Bronchus fibroblast of lung (primary cell): ENCODE measurements at places on chromosomes 16 and 17. TPM values are rescaled to one million over a fixed set of nuclear protein-coding genes. Genes with fewer than 3 reads are reported as not detected.

The CDH3 gene
- under 0.01 and 0.17 TPM in 2 replicates for total RNA-seq

The TBC1D3D gene
- not detected in 2 replicates for total RNA-seq

The CALB2 gene
- under 0.01 TPM in 1 of 2 replicates, not detected in the other for total RNA-seq

The SLC16A5 gene
- total RNA-seq = 8.2 and 9.2 TPM in 2 replicates

The TNP2 gene
- total RNA-seq = not detected in 2 replicates

The EFCAB13 gene
- total RNA-seq = 1.5 and 3.4 TPM in 2 replicates

The CDH16 gene
- not detected in 2 replicates for total RNA-seq

The NOG gene
- 0.30 and 0.50 TPM in 2 replicates for total RNA-seq

The JMJD6 gene
- 18.8 and 23.3 TPM in 2 replicates for total RNA-seq

The C1QTNF8 gene
- total RNA-seq = not detected in 2 replicates

The OR4D1 gene
- not detected in 2 replicates for total RNA-seq

The PDF gene
- total RNA-seq = 23.9 and 25.6 TPM in 2 replicates

The STX1B gene
- total RNA-seq = 0.50 and 1.2 TPM in 2 replicates

The TLCD1 gene
- total RNA-seq = 16.8 and 20.0 TPM in 2 replicates

The TBC1D26 gene
- 0.15 TPM in 1 of 2 replicates, not detected in the other for total RNA-seq

The QRICH2 gene
- total RNA-seq = 0.59 and 0.84 TPM in 2 replicates

The HOXB2 gene
- total RNA-seq = 50.4 and 52.6 TPM in 2 replicates

The GNG13 gene
- total RNA-seq = not detected in 2 replicates

The NLK gene
- total RNA-seq = 4.6 and 9.6 TPM in 2 replicates

The NPIPB8 gene
- not detected in 2 replicates for total RNA-seq

The CYBA gene
- 218 and 230 TPM in 2 replicates for total RNA-seq

The TEX19 gene
- total RNA-seq = not detected in 2 replicates

The PLLP gene
- total RNA-seq = 0.15 TPM in 1 of 2 replicates, not detected in the other

The NUP88 gene
- total RNA-seq = 110 TPM in 2 replicates

The MYH3 gene
- under 0.01 and 0.15 TPM in 2 replicates for total RNA-seq

The TPSG1 gene
- not detected in 2 replicates for total RNA-seq

The BCAR1 gene
- 73.9 and 76.3 TPM in 2 replicates for total RNA-seq

The BAHCC1 gene
- 8.3 and 8.4 TPM in 2 replicates for total RNA-seq

The CLDN7 gene
- total RNA-seq = 11.3 and 13.1 TPM in 2 replicates

The NPIPB6 gene
- 0.17 and 0.30 TPM in 2 replicates for total RNA-seq

The TBC1D3I gene
- under 0.01 TPM in 1 of 2 replicates, not detected in the other for total RNA-seq

The PKMYT1 gene
- total RNA-seq = 47.6 and 51.1 TPM in 2 replicates

The TP53TG3E gene
- not detected in 2 replicates for total RNA-seq

The MPP2 gene
- total RNA-seq = 1.6 and 2.9 TPM in 2 replicates

The CTRB2 gene
- total RNA-seq = not detected in 2 replicates

The PIEZO1 gene
- 161 and 182 TPM in 2 replicates for total RNA-seq

The TRAF7 gene
- total RNA-seq = 54.0 and 62.0 TPM in 2 replicates

The GAS7 gene
- 1.0 and 1.3 TPM in 2 replicates for total RNA-seq

The SLC22A31 gene
- total RNA-seq = 0.45 and 1.7 TPM in 2 replicates

The EPX gene
- total RNA-seq = not detected in 2 replicates

The ACOX1 gene
- 24.7 and 26.8 TPM in 2 replicates for total RNA-seq

The MAPK7 gene
- 20.3 and 21.0 TPM in 2 replicates for total RNA-seq

The CLEC18A gene
- 0.17 TPM in 1 of 2 replicates, not detected in the other for total RNA-seq

The GPRC5C gene
- total RNA-seq = 1.3 and 1.6 TPM in 2 replicates

The CCL7 gene
- total RNA-seq = not detected in 2 replicates

The BLTP2 gene
- total RNA-seq = 76.0 and 80.3 TPM in 2 replicates

The TMEM98 gene
- 115 and 139 TPM in 2 replicates for total RNA-seq

The CHRNE gene
- 0.74 and 1.2 TPM in 2 replicates for total RNA-seq

The FGF11 gene
- 0.30 TPM in 1 of 2 replicates, not detected in the other for total RNA-seq

The ADGRG3 gene
- not detected in 2 replicates for total RNA-seq

The NRN1L gene
- 0.30 and 0.50 TPM in 2 replicates for total RNA-seq

The TSPAN10 gene
- 0.34 and 0.59 TPM in 2 replicates for total RNA-seq
